ENCODE measurements at places on chromosomes 6 and 20. TPM values are rescaled to one million over a fixed set of nuclear protein-coding genes. Genes with fewer than 3 reads are reported as not detected.

GHRH gene
- total RNA-seq, result not detected

FOXA2 gene
- 16.1 TPM for total RNA-seq

C6orf163 gene
- total RNA-seq, result 2.0 TPM

ZFP57 gene
- total RNA-seq, result not detected

VSTM2L gene
- 1.9 TPM for total RNA-seq

CLDN20 gene
- total RNA-seq, result not detected

FNDC1 gene
- 0.56 TPM for total RNA-seq

PRDM13 gene
- total RNA-seq, result not detected

SLC52A3 gene
- total RNA-seq, result 1.3 TPM

SLC17A2 gene
- total RNA-seq, result 0.21 TPM

RAB32 gene
- 19.0 TPM for total RNA-seq

SYNDIG1 gene
- 0.37 TPM for total RNA-seq

GPSM3 gene
- total RNA-seq, result 2.0 TPM

WFDC10B gene
- not detected for total RNA-seq

BCAS1 gene
- total RNA-seq, result 0.28 TPM

HINT3 gene
- 15.7 TPM for total RNA-seq

TRIM10 gene
- 0.03 TPM for total RNA-seq

PNLDC1 gene
- 0.35 TPM for total RNA-seq

SOBP gene
- 1.6 TPM for total RNA-seq

RHAG gene
- total RNA-seq, result not detected

POLR1H gene
- total RNA-seq, result 13.6 TPM

C4B gene
- total RNA-seq, result 396 TPM

RXRB gene
- total RNA-seq, result 20.6 TPM

FAM162B gene
- 0.20 TPM for total RNA-seq

RRAGD gene
- 10.0 TPM for total RNA-seq

TFAP2A gene
- total RNA-seq, result 0.14 TPM

SEMG1 gene
- not detected for total RNA-seq

MYCT1 gene
- 1.8 TPM for total RNA-seq

MAP7 gene
- total RNA-seq, result 31.6 TPM

RUNX2 gene
- total RNA-seq, result 0.55 TPM

Data from pancreas (tissue), 10 donors.